Amniotic stem cell (primary cell): ENCODE measurements at places on chromosomes 11 and 22.

DNA sequence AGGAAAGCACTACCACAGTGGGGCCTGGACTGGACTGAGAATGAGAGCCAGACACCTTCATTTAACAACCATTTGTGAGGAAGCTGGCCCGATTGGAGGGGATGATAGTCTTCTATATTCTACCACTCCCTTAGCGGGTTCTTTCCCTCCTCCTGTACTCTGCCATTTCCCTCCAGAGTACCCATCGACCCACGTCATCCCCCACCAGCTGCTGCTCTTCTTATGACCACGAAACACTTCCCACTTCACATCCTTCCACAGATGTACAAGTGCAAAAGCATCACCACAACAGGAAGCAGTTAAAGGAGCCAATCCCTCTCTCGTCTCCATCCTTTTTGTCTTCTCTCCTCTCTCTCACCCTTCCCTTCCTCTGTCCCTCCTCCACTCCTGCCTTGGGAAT lies 18.0 kb upstream of the UBASH3B start:
- DNase-seq: no peak

GRCh38 chr11:3156282-3156660 lies 8.8 kb downstream of the OSBPL5 start:
- DNase-seq: no peak

DNA sequence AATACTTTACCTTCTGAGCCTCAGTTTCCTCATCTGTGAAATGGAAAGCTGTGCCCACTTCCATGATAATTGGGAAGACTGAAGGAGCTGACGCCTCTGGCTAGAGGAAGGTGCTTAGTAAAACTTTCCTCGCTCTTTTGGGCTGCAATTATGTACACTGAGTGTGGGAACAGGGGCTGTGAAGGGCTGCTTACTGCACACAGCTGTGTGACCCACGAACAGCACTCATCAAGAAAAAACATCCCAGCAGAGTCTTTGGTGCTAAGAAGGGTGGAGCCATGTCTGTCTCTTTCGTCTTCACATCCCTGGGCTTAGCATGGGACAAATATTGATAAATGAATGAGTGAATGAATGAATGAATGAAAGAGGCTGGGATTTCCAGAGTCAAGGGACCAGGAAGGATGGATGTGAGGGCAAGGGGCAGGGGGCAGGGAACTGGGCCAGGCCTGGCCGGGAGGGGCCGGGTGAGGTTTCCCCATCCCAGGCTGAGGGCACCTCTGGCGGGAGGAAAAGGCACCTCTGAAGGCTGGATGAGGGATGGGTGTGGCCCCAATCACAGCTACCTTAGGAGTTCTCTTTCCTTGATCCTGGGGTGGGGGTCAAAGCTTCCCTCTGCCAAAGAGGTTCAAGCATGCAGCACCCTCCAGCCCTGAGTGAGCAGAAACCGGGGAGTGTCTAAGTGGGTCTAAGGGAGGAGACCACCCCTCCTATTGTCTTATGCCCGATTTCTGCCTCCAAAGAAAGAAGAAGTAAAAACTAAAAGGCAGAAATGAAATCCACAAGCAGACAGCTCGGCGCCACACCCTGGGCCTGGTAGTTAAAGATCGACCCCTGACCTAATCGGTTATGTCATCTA lies 9.2 kb upstream of the CD5 start:
- no peak for DNase-seq

GRCh38 chr11:126756421-126756820 lies 244.1 kb downstream of the KIRREL3 start:
- no peak for DNase-seq

DNA sequence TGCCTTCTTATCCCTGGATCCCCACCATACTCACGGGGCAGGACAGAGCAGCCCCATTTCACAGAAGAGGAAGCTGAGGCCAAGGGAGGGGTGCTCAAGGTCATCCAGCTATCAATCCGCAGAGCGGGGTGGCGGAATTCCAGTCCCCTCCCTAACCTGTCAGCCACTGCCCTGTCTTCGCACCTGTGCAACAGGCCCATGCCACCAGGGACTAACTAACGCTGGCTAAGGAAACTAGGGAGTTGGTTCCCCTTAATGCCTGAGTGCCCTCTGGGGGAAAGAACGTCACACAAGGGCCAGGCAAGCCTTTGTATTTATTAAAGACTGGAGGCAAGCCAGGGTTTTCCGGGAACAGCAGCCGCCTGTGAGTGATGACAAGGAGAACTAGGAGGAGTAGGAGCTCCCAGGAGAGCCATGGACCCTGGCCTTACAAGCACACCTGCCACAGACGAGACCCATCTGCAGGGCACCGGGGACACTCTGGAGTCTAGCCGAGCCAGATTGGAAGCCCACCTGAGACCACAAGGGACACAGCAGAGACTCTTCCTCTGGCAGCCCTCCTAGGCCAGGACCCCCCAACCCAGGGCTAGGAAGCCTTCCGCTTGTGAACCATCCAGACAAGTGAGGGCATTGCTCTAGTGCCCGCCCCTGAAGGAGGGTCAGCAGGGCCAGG lies 64.4 kb downstream of the MYH9 start:
- DNase-seq: no peak

- no peak for DNase-seq
These were observed 38.5 kb upstream of the CTSC start for GRCh38 chr11:88375927-88376470.

DNA sequence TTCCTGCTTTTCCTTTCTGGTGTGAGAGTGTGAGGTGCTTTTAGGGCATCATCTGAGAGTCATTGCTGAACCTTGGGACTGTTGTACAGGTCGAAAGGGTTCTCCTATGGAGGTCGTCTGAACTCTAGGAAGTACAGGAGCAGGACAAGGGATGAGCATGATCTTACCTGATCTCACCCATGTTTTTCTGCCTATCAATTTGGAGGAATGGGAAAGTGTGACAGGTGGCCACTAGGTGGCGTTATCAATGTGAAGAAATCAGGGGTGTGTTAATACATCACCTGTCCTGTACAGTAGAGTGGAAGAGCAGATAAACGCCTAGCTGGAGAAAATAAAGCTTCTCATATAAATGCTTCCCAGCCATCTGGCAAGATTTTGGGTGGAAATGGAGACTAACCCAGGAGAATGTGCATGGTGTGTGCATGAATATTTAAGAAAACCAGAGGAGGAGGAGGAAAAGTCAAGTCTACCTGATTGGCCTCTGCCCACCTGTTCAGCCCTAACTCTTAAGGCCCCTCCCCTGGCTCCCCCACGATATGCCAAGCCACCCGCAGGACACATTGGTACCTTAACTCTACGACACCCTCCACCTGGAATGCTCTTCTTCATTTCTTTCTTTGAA lies 72.0 kb upstream of the NARS2 start:
- DNase-seq: no peak

DNA sequence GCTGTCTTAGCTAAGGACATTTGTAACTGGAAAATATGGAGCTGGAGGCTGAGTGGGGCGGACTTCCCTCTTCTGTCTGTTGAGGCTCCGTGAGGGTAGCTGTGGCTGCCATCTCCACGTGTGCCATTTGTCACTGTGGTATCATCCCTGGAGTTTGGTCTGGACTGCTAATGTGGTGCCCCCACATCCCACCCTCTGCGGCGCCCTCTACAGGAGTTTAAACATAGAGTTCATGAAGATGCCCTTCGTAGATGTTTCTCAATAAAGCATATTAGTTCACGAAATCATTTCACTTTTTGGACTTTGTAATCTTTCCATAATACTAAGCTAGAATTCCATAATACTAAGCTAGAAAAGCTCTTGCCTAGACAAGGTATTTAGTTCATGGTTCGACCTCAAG lies 52.4 kb downstream of the TECTA start:
- no peak for DNase-seq

DNA sequence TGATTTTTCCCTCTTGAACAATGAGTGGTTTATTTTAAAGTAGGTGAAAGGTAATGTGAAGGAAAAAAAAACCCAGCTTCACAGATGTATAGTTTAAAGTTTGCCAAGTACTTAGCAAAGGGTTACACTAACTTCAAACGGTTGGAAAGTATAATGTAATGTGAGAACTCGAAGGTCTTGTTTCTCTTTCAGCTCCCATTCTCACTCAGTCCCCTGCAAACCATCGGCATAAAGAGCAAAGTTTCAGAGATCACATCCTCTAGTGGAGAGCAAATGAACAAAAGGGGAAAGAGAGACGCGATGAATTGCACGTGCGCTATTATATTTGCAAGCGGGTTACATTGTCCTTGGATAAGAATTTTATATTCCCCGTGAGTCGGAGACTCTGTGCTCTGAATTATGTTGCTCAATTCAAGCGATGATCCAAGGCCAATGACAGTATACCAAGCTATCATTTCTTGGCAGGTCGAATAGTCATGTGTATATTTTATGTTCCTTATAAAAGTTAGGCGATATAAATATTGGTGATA lies 37.6 kb upstream of the BIRC3 start:
- no peak for DNase-seq

- no peak for DNase-seq
These were observed 202.5 kb downstream of the SBF2 start for GRCh38 chr11:10091314-10092045.

DNA sequence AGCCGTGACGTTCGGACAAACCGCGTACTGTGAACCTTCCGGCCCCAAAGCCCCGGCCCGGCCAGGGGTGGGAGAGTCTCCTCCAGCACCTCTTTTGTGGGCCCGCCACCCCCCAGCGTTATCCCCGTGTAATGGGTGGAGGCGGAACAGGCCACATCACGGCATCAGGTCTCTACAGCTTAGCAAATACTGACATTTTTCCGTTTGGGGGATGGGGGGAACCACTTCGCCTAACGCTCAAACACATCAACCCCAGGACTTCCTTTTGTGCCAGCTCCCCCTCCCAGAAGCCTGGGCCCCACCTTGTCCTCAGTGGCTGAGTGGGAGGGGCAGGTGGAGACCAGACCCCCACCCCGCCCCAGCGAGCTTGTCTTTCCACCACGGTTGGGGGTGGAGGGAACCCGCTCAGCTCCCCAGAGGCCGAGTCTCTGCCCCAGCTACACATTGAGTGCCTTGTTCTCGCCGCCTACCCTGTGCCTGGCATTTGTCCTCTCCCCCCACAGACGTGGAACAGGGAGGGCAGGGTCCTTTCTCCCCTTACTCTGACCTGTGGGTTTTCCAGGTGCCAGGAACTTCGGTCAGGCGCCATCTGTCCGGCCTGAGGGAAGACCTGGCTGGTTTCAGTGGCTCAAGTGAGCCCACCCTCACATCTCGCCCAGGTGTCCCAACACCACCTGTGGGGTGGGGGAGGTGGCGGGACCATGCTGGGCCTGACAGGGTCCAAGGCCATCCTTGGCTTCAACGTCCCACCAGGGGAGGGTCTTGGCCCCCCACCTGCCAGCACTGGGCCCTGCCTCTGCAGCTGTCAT lies 29.6 kb downstream of the SBF1 start:
- no peak for DNase-seq

- DNase-seq: no peak
These were observed 4.3 kb downstream of the GRK2 start for GRCh38 chr11:67270256-67271204.

GRCh38 chr11:1163911-1164735 lies 6.4 kb downstream of the MUC5AC start:
- no peak for DNase-seq

DNA sequence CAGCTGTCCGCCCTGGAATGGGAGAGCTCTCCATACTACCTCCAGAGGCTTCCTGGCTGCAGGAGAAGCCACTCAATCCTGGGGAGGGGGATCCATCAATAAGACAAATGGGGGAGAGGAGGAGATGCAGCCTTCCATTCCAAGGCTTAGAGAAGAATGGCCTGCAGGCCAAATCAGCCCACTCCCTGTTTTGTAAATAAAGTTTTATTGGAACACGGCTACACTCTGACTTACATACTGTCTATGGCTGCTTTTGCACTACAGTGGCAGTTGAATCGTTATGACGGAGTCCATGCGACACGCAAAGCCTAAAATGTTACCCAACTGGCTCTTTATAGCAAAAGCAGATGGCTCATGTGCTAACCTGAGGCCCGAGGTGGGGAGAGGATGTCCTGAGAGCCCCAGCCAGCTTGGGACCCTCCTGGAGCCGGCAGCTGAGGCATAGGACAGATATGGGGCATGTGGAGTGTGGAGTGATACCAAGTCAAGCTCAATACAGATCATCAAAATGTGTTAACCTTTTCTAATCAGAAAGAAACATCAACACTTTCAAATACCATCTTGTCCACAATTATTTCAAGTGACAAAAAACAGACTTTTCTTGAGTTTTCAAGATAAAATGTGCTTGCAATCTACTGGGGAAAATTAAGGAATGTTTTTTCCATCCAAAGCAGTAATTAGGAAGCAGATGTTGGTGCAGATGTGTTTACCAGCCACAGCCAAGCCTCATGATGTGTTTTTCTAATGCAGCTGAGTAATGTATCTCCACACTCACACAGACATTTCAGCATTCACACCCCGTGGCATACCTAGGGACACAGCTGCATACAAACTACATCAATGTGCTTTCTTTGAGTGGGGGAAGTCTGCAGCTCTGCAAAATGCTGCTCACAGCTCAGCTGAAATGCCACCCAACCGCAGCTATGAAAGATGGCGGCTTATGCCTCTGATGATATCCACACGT lies 181.6 kb downstream of the SHANK2 start:
- DNase-seq: no peak

DNA sequence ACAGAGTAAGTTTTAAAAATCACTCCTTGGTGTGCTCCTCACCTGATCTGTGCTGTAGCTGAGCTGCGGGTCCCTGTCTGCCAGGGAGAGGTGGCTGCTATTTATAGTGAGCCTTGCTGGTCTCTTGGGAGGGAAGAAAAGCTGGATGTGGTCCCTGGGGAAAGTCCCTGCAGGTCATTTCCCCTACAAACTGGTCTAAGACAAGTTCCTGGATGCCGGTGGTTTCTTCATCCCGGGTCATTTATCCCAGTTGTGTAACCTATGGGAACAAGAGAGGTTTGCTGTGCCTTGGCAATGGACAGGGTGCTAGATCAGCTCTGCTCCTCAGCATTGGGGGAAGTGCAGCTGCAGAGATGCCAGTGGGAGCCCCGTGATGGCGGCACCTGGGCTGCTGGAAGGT lies at the start of gene SAA2:
Gene SAA2, minus strand, starts transcription at position 108 of the 400 bp plus-strand sequence. CDS start 657 bp downstream, outside the sequence.
- DNase-seq: no peak

GRCh38 chr22:50556703-50557102 lies 6.0 kb downstream of the SYCE3 start:
- no peak for DNase-seq

DNA sequence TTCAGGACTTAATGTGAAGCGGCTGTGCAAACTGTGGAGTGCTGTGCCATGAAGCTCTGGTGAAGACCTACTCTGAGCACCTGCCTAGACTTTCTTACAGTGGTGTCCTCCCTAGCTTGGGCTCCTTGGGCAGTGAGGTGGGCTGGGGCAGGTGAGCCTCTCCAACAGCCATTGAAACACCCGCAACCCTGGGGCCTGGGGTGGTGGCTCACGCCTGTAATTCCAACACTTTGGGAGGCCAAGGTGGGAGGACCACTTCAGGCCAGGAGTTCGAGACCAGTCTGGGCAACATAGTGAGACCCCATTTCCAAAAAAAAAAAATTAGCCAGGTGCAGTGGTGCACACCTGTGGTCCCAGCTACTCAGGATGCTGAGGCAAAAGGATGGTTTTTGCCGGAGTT lies 14.3 kb upstream of the SEC14L3 start:
- DNase-seq: no peak

GRCh38 chr22:25630447-25630846 lies 66.0 kb downstream of the GRK3 start:
- DNase-seq: no peak
